GM23338 (cell line): ENCODE measurements at places on chromosomes 2 and 18. TPM values are rescaled to one million over a fixed set of nuclear protein-coding genes. Genes with fewer than 3 reads are reported as not detected.

DNA sequence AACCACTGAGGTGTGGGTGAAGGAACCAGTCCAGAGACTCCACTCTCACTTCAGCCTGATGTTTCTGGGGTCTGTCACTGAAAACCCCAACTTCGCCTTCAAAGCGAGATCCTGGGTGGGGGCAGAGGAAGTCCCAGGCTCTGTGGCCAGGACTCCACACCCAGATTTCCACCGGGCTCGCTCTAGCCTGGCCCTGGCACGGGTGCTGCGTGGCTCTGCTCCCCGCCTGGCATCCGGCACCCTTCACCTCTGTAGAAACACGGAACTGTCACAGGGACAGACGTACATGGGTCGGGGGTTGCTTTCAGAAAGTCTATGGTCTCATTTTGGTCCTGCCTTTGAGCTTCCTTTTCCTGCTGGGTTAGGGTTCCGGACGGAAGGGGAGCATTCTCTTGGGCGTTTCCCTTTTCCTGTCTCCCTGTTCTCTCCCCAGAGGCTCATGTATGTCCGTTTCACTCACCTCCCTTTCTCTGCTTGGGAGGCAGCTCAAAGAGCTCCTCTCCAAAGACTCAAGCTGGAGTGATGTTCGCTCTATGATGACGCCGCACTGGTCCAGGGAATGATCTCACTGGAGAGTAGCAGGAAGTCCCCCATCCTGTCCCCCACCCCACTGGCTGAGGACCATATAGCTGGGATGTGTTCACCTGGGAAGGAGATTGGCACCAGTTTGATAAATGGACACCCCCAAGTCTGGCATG, 41.5 kb downstream of the ODC1 start:
- DNase-seq: no peak
- no peak overlapping the region for H3K27ac ChIP-seq
- no peaks in the 10 kb centered on the region for H3K27me3 ChIP-seq
- H3K36me3 ChIP-seq: no peaks in the 10 kb centered on the region
- H3K4me1 ChIP-seq: no peaks in the 10 kb centered on the region; the same call in 1 of the 2 replicates

- peak; percentile 88 for DNase-seq
- peak overlapping the region; percentile 68; the same call in 1 of the 2 replicates for H3K27ac ChIP-seq
- peak overlapping the region; percentile 93 for H3K4me3 ChIP-seq
Observed at GRCh38 chr2:201118121-201118960, 2.4 kb downstream of the CFLAR start.

DNA sequence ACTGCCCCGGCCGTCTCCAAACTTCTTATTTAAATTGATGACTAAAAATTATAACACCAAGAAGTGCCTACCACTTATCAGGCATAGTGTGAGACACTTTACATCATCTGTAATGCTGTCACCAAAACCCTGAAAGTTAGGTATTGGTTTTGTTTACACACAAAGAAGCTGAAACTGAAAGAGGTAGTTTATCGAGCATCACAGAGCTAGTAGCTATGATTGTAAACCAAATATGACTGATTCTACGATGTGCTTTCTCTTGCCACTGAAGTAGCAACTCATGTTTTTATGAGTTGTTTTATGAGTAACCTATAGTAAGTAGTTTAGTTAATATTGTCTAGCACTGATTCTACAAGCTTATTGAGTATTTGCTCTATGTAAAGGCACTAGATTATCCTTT, 31.5 kb downstream of the DYNC1I2 start:
- no peak for DNase-seq
- no peak overlapping the region for H3K27ac ChIP-seq
- H3K36me3 ChIP-seq: no peaks in the 10 kb centered on the region
- H3K4me3 ChIP-seq: no peak overlapping the region

- no peaks in the 10 kb centered on the region for H3K36me3 ChIP-seq
- H3K27ac ChIP-seq: no peak overlapping the region
- DNase-seq: no peak
- no peaks in the 10 kb centered on the region for H3K4me1 ChIP-seq
Observed at GRCh38 chr2:147223119-147223518, 621.7 kb upstream of the ACVR2A start.

PLGLB2 gene
- total RNA-seq: 1.0 TPM in 1 of 2 replicates, not detected in the other
